Fibroblast of skin of right biceps (primary cell): ENCODE measurements at places on chromosomes 2 and 18.

- no peak for DNase-seq
These were observed 10.7 kb upstream of the SPOPL start for GRCh38 chr2:138490673-138491494.

DNA sequence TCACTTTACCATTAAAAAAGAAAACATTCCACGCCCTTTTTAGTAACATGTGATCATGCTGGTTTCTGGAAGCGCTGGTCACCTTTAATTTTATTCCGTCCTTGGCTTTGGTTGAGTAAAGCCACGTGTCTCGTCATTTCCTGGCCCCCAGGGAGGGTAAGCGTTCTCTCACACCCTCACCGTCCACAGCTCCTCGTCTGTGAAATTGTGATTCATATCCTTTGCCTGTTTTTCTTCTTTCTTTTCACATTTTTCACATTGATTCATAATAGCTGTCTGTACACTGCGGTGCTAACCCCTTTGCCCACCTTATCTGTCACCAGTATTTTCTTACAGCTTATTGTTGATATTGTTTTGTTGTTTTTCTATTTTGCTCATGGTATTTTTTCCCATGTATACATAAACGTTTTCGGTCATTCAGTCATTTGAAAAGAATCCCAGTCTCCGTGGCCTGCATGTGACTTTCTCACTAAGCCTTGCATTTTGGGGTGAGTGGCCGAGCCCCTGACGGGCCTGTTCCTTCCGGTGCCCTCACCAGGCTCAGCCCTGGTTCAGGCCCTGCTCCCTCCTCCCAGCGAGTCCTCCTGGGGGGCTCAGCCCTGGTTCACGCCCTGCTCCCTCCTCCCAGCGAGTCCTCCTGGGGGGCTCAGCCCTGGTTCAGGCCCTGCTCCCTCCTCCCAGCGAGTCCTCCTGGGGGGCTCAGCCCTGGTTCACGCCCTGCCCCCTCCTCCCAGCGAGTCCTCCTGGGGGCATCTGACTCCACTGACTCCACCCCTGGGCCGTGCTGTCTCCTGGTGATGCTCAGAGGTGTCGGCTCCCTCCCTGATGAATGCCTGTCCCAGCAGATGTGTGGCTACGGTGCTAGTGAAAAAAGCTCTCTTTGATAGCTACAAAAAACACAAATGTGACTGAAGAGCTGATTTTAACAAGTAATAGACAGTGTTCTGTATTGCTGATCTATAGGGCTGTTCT lies 249.7 kb upstream of the PXDN start:
- peak; percentile 80 for DNase-seq

DNA sequence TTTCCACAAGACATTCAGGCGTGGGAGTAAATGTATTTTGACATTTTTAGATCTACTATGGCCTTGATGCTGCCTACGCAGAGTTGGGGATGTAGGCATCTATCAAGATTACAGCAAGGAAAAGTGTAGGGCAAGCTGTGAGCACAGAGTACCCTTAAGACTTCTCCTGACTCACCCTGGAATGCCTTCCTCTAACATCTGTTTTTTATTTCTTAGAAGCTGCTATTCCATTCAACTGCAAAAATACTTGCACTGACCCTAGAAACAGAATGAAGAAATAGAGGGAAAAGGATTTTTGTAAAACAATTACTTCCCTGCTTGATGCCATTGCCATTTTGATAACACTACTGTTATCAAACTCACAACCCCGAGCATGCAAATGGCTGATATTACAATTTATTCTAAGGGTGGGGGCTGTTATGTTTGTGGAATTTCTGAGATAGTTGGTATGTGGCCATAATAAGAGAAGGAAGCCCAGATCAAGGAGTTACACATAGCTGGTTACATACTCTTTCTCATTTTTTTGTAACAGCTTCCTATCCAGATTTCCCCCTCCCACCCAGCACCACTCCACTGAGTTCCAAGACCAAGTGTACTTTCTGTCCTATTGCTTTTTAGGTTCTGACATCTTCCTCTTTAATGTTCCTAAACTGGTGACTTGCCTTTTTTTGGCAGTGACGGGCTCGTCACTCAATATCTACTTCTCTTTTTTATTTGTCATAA lies 6.0 kb upstream of the ROCK1 start:
- peak; percentile 93 for DNase-seq

GRCh38 chr2:205776139-205776538 lies 93.8 kb downstream of the NRP2 start:
- DNase-seq = no peak

- no peak for DNase-seq
These were observed 250.9 kb downstream of the ICOS start for GRCh38 chr2:204187229-204188083.

- peak; percentile 70 for DNase-seq
These were observed 90.6 kb downstream of the MDH1 start for GRCh38 chr2:63679252-63679855.

GRCh38 chr2:138030459-138030858 lies 66.2 kb downstream of the HNMT start:
- peak; percentile 83 for DNase-seq
